ENCODE measurements at places on chromosomes 4 and X. TPM values are rescaled to one million over a fixed set of nuclear protein-coding genes. Genes with fewer than 3 reads are reported as not detected.

DNA sequence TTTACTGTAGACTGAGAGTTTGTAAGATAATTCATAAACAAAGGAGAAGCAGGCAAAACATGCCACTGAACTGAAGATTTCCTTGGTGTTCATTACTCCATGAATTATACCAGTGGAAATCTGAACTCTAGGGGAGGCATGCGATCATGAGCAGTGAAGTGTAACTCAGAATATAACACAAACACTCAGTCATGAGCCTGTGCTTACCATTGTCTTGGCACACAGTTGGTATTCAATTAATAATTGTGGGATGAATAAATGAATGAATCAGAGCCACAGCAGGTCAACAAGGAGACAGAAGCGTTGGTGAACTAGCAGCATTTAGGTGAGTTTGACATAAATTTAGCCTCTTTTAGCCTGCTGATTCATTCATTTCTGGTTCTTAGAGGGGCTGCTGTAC lies 263.5 kb upstream of the DKK2 start:
- no peak for DNase-seq

Gene REPS2
- 6.5 TPM for total RNA-seq

DNA sequence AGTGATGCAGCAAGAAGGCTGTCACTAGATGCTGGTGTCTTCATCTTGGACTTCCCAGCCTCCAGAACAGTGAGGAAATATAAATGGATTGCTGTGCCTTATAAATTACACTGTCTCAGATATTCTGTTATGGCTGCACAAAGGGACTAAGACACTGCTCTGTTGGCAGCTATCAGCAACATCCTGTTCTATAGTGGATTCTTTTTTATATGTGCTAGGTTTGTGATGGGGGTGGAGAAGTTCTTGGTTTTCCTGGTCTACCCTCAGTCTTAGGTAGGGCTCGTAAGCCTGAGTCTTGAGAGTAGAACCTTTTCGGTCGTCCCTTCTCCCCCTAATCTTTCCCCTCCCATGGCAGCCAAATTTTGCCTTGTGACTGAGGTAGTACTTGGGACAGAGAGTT lies 17.3 kb downstream of the STIM2 start:
- no peak for DNase-seq

Gene SLC6A14
- total RNA-seq: not detected

DNA sequence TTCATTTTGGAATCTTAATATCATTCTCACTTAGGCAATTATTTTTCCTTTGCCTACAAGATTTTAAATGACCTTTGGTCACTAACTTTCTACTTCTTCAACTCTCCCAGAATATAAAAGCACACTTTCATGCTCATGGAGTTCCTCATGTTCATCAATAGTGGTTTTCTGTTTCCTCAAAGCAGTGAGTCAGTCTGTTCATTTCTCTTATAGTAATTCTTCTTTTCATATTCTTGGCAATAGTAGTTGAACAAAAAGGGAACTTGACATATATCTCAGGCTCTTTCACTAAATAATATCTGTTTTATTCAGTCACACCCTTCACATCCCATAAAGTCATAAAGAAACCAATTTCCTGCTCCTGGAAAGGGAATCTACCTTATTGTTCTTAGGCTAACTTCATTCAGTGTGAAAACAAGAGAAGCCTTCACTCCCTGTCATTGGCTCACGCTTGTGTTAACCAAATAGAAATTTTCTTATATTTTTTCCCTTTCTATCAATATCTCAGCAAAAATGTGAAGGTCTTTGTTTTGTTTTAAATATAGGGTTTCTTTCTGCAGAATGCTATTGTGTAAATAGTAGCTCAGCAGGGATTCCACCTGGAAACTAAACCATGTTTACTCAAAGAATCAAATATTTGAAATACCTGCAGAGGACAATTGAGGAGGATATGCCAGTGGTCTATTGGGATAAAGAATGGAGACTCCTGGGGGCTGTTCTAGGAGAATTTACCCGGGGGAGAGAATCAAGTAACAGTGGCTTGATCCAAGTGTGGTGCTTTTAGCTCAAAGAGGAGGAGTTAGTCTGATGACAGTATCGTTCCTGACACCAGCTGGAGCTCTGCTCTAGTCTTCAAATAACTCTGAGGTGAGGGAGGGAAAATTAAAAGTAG lies 13.4 kb upstream of the TNIP3 start:
- no peak for DNase-seq

DNA sequence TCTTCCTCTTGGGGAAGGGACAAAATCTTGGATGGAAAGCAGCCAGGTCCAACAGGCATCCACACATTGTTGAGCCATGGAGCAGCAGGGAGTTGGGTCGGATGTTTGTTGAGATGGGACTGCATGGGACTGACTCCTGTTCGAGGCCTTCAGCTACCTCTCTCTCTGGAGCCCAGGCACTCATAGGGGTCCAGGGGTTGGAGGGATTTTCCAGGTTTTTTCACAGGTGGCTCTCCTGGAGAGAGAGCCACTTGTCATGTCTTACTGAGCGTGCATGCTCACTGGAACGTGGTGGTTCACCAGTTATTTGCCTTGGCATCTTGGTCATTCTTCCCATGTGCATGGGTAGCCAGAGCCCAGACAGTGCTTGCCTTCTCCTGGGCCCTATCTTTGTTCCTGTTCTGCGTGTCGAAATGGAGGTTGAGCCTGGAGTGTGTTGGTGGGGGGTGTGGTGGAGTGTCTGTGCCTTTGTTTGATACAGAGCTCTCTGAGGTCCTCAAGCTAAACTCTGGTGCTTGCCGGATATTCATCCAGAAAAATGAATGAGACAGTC lies 60.6 kb downstream of the NBDY start:
- no peak for DNase-seq

- DNase-seq: no peak
These were observed 568.1 kb upstream of the GNPDA2 start for GRCh38 chr4:45294464-45294863.

DNA sequence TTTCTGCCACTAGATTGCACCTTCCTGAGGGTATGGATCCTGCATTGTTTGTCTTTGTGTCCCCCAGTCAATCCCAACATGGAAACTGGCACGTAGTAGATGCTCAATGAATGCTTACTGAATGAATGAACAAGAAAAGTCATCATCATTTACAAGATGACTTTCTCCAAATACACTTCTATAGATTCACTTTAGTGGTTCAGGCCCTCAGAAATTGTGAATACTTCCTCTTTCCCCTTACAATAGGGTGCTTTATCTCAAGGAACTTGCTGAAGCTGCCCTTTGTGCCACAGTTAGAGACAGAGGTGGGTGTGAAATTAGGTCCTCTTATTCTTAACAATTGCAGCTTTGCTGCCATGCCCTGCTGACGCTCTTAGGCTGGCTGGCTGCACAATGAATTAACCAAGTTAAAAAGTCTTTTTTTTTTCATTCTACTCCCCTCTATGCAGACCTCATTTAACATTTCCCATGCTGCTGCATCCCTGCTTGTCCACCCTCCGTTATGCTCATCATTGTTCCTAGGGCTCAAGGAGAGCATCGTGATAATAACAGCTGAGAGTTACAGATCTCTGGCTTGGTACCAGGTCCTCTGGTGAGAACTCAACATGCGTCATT lies 108.0 kb upstream of the ZNF518B start:
- no peak for DNase-seq

GRCh38 chrX:121641560-121641959 lies 594.1 kb downstream of the GLUD2 start:
- no peak for DNase-seq

DNA sequence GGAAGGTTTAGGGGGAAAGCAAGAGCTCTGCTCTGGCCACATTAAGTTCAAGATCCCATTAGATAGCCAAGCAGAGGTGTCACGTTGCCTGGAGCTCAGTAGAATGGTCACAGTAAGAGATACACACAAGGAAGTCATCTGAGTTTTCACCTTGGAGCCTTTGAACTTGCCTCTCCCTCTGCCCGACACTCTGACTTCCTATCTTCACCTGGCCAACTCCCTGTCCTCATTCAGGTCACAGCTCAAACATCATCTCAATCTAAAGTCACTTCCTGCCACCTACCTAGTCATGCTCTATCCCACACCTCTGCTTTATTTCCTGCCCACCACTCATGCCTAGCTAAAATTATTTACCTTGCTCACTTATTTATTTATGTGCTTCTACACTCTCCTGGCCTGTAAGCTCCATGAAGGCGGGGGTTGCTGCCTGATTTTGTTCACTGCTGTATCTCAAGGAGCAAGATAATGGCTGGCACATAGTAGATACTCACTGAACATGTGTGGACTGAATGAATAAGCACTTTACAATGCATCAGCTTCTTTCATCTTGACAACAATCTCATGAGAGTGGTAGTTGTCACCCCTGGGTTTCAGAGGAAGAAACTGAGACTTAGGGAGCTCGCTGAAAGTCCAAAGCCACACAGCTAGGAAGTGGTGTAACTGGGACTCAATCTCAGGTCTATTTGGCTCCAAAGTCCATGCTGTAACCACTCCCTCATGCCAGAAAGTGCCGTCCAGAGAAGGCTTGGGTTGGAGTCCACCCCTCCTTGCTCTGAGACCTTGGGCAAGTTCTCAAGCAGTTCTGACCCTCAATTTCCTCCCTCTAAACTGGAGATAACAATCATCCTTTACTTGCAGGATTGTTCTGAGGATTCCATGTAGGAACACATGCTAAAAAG lies 40.3 kb downstream of the EFNB1 start:
- no peak for DNase-seq

Gene DGAT2L6
- total RNA-seq: not detected

GRCh38 chrX:57417827-57418226 lies 131.3 kb downstream of the FAAH2 start:
- peak; percentile 4 for DNase-seq

Gene SMARCA1
- 48.0 TPM for total RNA-seq

Data from dermis blood vessel endothelial cell (primary cell).